Activated CD4-positive, CD25-positive, alpha-beta regulatory T cell treated with anti-CD3 and anti-CD28 coated beads, Interleukin-2, amount 50 U/mL, for 16 hours (primary cell): ENCODE measurements at places on chromosomes 12 and 14.

GRCh38 chr12:14960548-14961465 lies 594 bp downstream of the ARHGDIB start:
- DNase-seq = no peak

DNA sequence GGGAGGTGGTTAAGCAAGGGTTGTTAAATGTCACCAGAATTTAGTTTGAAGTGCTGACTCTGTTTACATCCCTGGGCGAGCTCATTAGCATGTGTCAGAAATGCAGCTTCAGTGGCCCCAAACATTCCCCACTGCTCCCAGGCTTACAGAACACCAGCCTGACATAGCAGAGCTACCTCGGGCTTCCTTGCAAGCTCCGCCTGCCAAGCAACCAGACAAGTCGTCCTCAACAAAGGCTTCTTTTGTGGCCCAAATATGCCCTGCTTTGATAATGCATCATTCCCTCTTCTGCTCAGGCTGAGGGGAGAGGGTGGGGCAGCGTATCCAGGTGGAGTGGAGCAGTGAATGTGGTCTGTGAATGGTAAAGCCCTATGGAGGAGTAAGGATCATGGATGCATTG lies 28.0 kb downstream of the ERH start:
- DNase-seq = no peak

GRCh38 chr12:110230655-110231054 lies 50.4 kb upstream of the ATP2A2 start:
- no peak for DNase-seq

GRCh38 chr12:38547586-38547985 lies 231.0 kb downstream of the ALG10B start:
- no peak for DNase-seq

- no peak for DNase-seq
Observed at GRCh38 chr14:24673059-24673458, 39.1 kb upstream of the GZMB start.

GRCh38 chr12:84638811-84639368 lies 273.7 kb downstream of the SLC6A15 start:
- no peak for DNase-seq

GRCh38 chr14:76428611-76429010 lies 52.7 kb downstream of the ESRRB start:
- no peak for DNase-seq

DNA sequence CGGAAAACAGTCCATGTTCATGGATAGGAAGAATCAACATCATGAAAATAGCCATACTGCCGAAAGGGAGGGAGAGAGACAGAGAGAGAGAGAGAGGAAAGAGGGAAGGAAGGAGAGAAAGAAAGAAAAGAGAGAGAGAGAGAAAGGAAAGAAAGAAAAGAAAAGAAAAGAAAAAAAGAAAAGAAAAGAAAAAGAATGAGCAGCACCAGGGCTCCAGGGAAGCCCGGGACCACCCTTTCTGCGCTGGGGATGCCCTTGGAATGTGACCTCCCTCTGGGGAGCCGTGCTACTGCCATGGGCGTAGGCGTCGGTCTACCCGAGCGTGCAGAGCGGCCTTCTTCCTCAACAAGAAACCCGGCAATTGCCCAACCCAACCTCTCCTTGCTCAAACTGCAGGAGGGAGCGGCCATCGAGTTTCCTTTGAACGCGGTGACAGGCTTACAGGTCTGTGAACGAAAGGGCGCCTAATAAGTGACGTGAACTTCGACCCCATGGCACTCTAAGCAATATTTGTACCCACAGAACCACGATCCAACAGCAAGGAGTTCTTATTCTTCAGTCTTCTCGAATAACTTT lies 16.9 kb downstream of the OR6S1 start:
- DNase-seq = no peak

DNA sequence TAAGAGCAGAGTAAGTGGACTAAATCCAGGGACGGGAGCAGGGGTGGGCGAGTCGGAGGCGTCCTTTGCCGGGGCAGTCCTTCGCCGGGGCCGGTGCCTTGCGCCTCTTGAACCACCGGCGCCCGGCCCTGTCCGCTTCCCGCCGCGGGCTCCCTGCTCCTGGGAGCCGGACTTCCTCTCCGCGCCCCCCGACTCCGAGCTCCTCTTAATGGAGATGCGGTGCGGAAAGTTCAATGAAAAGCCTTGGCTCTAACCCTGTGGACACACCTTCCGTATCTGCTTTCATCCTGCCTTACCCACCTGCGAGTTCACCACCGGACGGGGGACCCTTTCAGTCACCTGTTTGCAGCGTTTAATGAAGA lies 412 bp downstream of the FGFR1OP2 start:
- DNase-seq = no peak

- no peak for DNase-seq
Observed at GRCh38 chr12:127903146-127903545, 363.8 kb upstream of the TMEM132C start.

DNA sequence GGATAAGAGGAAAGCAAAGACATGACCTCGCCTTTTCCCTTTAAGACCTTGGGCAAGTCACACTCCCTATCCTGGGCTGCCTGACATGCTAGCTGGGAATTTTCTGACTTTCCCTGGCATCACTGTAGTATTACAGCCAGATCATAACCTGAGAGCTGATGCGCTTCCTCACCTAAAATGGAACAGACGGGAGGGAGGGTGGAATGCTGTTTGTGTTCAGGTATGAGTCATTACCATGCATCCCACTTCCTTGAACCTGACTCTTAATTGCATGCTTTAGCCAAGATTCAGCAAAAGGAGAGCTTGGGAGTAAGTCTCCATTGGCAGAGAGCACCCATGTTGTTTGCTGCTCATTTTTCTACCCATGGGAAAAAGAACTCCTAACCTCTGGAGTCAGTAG lies 156.5 kb downstream of the KCNK10 start:
- DNase-seq = no peak

DNA sequence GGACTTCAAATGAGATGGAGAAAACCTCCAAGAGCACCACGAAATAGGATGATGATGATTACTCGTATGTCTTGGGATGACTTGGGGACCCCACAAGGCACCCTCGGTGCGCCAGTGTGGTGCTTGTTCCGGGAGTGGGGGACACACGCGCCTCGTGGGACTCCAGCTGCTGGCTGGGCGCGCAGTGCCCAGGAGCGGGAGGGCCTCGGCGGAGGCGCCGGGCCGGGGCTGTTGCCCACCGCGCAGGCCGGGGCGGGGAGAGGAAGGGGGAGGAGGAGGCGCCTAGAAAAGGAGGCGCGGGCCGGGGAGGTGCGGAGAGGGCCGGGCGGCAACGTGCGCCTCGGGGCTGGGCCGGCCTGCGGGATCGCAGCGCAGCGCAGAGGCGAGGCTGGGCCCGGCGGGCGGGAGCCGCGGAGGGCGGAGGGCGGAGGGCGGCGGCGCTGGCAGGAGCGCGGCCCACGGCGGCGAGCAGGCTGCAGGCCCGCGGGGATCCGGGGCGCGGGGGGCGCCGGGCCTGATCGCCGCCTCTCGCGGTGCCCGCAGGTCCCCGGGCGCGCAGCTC lies at the start of gene RFLNA:
RFLNA (plus strand) TSS at position 314 of the 562 bp plus-strand sequence. CDS start 337 bp downstream, outside the sequence.
- DNase-seq = no peak

DNA sequence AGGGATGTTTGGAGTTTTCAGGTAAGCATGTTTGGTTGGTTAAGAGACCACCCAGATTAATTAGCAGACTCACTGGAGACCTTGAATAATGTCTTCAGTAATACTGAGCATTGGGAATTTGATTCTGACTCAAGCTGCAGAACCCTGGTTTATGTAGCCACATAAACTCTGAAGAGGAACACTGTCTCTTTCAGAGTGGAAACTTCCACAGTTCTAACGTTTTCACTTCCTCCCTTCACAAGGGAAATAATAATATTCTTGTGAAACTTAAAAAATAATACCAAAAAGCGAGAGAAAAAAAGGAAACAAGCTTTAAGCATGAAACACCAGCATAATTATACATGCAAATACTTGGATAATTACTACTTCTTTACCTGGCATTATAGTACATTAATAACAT lies 40.0 kb upstream of the ST8SIA1 start:
- no peak for DNase-seq

- no peak for DNase-seq
Observed at GRCh38 chr12:18139989-18140596, 50.1 kb upstream of the RERGL start.

- DNase-seq = no peak
Observed at GRCh38 chr12:82120901-82121300, 237.3 kb downstream of the CCDC59 start.
